ENCODE measurements at places on chromosomes 13 and 19.

DNA sequence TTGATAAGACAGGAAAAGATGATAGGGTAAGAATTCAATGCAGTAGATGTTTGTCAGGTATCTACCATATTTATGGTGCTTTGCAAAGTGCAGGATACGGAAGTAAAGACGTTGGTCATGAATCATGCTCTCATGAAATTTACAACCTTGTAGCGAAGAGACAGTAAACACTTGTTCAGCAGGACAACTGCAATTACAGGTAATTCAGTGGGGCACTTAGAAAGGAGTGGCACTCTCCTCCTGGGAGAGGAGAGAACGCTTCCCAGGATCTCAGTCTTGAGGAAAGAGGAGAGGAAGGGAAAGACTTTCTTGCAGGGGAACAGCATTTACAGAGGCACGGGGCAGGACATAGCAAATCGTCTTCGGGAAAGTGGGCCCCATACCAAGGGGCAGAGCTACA is 46.4 kb downstream of the SOX1 start:
- no peak for DNase-seq

DNA sequence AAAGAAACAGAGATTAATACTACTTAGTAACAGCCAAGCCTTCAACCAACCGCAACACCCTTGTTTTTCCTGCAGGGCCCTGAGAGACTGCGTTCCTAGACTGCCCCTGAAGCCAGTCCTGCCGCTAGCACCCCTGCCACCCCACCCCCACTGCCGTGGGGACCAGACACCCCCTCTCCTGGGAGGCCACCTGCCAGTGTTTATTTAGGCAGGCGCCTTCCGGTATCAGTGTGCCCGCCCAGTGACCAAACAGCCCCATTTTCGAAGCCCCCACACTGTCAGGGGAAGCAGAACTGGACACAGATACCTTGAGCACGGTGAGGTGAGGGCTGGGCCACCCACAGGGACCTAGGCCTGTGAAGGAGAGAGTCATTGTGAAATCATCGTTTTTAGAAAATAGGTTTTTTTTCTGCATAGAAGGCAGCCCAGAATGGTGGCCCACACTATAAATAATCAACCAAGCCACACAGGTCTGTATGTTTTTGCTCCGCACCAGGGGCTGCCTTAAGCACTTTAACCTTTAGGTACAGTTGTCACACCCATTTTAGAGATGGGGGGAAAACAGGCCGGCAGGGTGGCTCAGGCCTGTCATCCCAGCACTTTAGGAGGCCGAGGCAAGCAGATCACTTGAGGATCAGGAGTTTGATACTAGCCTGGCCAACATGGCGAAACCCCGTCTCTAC is 3.5 kb upstream of the TLE5 start:
- DNase-seq: no peak

- no peak for DNase-seq
Observed at GRCh38 chr19:18558202-18558555, 509 bp downstream of the KXD1 start.

DNA sequence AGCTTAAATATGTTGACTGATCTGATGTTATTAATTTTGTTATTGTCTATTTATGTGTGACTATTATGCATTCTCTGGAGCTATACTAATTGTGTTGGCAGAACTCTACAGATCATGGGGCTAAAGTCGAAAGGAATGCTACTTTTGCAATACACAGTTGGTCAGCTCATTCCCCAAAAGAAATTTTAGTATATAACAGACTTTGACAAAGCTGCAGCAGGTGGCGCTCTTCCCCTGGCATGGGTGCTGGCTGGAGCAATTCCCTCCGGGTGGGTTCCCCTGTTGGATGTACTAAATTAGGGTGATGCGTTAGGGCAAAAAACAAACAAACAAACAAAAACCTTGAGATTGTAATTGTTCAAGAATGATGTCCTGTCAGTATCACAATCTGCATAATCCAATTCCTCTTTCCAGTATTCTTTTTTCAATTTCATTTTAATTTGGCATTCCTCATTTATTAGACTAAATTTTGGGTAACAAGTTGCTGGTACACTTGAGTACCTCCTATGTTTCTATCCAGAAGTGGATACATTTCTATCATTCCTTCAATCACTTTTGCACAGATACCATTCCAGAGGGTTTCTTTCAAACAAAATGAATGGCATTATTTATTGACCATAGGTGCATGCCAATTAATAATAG is 322.8 kb upstream of the EDNRB start:
- no peak for DNase-seq

- DNase-seq: no peak
Observed at GRCh38 chr19:35011737-35012682, 11.9 kb downstream of the GRAMD1A start.

GRCh38 chr19:19575411-19575810 is 37.3 kb downstream of the CILP2 start:
- DNase-seq: no peak

GRCh38 chr13:77928909-77929308 is 10.3 kb upstream of the EDNRB start:
- DNase-seq: no peak

GRCh38 chr13:33862016-33862415 is 44.1 kb downstream of the RFC3 start:
- DNase-seq: no peak
